Right renal pelvis (tissue), 4 donors: ENCODE measurements at places on chromosomes 3 and 15. TPM values are rescaled to one million over a fixed set of nuclear protein-coding genes. Genes with fewer than 3 reads are reported as not detected.
A peak's percentile ranks its signal among the peaks of the same experiment; 100 is the strongest.

ITGA11 gene
- polyA plus RNA-seq = 5.4 TPM

PAQR9 gene
- polyA plus RNA-seq = 0.49 TPM

DNA sequence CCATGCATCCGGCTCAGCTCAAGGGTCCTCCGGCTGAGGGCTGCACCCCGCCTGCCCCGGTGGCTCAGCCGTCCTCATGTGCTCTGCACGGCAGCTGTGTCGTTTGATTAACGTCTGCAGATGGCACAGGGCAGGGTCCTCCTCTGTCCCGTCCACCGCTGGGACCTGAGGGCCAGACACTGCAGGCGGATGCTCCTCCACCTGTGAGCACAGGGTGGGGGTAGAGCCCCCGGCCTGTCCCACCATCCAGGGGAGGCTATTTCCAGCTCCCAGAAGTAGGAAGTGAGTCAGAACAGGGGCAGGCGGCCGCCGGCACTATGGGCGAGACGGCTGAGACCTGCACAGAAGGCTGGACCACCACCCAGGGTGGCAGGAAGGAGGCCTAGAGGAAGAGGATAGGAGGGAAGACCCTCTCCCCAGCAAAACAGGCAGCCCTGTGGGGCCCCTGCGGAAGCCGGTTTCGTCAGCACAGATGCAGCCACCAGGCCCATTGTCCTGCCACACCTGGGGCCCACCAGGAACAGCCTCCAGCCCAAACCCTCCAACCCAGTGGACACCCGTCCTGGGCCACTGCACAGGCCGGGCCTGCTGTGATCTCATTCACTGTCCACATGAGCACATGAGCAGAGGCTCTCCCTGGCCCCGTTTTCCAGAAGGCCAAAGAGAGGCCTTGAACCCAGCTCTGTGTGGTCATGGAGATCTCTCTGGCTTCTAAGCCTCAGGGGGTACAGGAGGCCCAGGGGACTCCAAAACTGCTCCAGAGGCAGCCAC lies 12.6 kb upstream of the PLXND1 start:
- no peak for DNase-seq

SV2B gene
- 0.84 TPM for polyA plus RNA-seq

DNA sequence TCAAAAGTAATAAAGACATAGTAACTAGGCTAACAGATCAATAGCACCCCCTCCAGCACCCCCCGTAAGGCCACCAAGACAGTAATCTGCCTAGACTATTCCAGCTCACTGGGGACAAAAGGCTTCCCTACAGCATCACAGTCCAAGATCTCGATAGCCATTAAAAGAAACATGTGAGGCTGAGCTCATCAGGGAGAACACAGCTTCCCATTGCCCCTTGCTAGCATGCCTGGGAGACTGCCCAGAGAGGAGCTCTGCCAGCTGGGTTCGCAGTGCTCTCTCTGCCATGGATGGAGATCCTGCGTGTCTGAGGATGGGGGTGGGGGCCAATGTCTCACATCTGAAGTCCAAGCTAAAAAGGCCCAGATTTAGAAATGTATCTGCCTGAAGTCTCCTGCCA lies 17.8 kb downstream of the LRIG1 start:
- no peak for DNase-seq

FAM107A gene
- polyA plus RNA-seq = 6.2 TPM

DNA sequence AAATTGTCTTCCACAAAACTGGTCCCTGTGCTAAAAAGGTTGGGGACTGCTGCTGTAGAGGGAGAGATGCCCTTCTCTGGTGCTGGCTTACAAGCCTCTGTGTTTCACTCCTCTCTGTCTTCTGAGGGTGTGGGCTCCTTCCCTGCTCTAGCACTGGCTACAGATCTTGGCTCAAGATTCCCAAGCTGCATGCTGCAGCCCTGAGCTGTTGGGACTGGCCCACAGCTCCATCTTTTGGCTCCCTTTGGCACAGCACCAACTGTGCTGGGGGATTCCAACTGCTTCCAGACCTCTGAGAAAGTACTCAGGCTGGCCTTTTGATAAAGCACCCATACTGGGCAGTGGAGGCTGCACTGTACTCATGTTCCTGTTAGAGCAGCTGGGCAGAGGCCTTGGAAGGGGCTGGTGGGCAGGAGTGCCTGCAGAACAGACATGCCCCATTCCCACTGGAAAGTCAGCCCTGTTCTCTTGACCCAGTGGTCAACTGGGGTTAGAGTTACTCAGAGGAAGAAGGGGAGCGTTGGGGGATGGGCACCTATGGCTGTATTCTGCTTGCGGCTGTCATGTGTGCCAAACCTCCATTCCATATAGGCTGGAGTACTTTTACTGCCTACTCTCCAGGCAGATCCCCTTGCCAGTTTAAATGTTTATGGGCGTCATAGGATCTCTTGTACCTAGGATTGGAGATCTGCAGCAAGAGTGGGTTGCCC lies 55.7 kb downstream of the GALK2 start:
- no peak for DNase-seq

CLDN1 gene
- 85.0 TPM for polyA plus RNA-seq

SCAMP5 gene
- 28.3 TPM for polyA plus RNA-seq

TATDN2 gene
- polyA plus RNA-seq = 34.8 TPM

- no peak for DNase-seq
Measured at GRCh38 chr3:120410116-120410515, 40.7 kb downstream of the FSTL1 start.

DNA sequence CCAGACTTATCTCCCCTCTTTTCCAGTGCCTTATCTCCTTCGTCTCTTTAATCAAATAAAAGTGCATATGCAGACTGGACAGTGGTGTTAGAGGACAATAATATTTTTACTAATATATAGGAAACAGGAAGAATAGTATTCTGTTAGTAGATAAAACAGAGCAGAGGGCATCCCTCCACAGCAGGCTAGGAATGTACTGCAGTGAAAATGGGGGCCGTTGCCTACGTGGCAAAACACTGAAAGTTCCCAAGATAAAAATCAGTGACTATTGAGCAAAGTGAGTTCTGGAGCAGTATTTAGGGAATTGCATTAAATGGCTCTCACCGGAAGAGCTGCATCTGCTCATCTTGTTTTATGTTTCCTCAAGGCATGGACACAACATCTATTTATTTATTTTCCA lies 435.0 kb downstream of the CNTN6 start:
- no peak for DNase-seq

DNA sequence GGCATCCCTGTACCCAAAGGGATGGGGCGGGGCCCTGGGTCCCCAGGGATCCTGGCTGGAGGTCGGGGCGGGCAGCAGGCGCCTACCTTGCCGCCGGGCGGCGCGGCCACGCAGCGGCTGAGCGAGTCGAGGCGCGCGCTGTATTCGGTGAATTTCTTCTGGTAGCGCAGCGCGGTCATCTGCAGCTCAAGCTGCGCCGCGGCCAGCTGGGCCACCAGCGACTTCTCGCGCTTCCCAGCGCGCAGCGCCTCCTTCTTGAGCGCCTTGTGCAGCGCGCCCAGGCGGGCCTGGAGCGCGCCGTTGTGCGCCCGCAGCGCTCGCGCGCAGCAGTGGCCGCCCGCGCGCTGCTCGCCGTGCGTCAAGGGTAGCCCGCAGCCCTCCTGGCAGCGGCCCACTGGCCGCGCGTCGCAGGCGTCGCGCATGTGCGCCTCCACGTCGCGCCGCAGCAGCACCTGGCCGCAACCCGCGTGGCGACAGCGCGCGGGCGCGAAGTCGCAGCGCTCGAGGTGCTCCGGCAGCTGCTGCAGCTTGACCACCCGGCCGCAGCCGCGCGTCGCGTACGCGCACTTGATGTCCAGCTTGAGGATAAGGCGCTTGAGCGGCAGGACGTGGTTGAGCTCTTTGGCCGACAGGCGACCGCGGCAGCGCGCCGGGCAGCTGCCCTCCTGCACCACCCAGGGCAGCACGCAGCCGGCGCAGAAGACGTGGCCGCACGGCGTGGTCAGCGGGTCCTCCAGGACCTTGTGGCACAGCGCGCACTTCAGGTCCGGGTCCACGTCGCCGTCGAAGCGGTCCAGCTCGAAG lies 522 bp downstream of the PDZRN3 start:
- peak; percentile 58 for DNase-seq

DNA sequence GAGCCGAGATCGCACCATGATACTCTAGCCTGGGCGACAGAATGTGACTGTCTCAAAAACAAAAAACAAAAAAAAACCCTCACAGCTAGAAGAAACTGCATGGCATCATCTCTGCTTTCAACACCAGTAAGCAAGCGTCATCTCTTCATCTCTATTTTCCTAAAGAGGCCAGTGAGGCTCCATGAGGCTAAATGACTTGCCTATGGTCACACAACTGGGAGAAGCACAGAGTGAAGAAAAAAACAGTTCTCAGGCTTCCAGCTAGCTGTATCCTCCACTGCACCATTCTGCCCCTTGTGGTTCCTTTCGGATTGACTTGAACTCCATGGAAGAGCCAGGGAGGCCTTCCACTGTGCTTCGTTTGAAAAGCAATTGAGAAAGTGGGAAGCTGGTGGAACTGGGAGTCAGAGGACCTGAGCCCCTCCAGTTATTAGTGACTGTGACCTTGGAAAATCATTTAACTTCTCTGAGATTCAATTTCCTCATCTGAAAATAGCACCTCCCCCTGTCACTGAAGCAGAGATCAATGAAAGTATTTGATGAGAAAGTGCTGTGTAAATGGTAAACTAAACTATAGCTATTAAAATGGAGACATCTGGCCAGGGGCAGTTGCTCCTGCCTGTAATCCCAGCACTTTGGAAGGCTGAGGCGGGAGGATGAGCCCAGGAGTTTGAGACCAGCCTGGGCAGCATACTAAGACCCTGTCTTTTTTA lies 32.1 kb upstream of the DENND4A start:
- no peak for DNase-seq

GOLGA8T gene
- polyA plus RNA-seq = 0.38 TPM

DNA sequence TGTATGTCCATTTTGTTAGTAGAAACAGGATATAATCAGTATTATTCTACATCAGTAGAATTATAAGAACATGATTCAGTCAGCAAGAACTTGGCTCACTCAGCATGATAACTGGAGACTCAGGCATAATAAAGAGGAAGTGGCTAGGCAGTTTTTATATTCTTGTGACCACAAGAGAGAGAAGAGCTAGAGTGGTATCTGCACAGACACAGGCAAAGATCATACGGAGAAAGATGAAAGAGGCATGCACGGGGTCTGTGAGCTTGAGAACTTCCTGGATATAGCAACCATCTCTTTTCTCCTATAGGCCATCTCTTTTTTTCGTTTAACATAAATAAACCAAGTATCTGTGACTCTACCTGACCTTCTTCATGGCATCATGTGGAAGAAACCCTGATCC lies 46.8 kb downstream of the MYO5A start:
- DNase-seq = no peak

GOLGA8K gene
- polyA plus RNA-seq = 0.85 TPM

DNA sequence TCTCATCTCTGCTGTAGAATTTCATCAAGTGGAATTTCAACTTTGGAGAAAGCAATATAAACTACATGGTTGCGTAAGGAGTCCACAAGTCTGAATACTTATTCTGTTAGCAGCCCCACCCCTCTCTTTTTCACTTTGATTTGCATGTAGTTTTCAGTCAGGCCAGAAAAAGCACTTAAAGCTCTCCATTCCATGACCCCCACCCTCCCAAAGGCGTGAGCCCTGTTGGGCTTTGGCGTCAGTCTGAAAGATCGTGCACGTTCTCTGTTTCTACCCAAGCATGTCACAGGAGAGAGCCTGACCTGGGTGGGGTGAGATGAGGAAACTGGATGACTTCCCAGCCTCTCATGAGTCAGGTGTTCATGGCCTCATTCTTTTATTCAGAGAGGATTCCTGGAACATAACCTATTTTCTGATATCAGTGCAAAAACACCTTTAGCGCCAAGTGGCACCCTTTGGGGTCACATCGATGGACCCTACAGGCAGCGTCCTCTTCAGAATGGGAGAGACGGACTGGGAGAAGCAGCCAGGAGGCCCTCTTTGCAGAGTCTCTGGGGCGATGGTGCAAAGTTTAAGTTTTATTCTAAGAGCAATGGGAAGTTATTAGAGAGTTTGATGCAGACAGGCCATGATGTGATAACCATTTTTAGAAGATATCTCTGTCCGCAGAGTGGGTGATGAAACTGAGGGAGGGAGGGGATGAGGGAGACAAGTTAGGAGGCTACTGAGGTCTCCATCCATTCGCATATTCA lies 55.8 kb downstream of the LSM3 start:
- DNase-seq = no peak

DNA sequence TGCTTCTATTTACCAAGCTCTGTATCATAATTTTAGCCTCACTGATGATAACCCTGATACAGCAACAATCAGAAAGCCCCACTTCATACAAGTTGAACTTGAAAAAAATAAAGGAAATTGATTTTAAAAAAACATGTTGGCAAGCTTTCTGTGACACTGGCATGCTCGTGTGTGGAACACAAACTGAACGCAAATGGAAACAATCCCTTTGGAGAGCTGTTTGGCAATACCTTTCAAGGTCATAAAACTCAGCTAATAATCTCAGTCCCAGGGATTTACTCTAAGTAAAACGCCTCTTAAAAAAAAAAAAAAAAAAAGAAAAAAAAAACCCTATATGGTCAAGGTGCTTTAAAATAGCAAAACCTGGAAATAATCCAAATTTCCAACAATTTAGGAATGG lies 166.7 kb upstream of the BCL6 start:
- DNase-seq = no peak

GRCh38 chr3:192091831-192092230 lies 630.9 kb downstream of the PYDC2 start:
- no peak for DNase-seq

- DNase-seq = no peak
Measured at GRCh38 chr3:135131290-135131689, 336.2 kb downstream of the EPHB1 start.

DNA sequence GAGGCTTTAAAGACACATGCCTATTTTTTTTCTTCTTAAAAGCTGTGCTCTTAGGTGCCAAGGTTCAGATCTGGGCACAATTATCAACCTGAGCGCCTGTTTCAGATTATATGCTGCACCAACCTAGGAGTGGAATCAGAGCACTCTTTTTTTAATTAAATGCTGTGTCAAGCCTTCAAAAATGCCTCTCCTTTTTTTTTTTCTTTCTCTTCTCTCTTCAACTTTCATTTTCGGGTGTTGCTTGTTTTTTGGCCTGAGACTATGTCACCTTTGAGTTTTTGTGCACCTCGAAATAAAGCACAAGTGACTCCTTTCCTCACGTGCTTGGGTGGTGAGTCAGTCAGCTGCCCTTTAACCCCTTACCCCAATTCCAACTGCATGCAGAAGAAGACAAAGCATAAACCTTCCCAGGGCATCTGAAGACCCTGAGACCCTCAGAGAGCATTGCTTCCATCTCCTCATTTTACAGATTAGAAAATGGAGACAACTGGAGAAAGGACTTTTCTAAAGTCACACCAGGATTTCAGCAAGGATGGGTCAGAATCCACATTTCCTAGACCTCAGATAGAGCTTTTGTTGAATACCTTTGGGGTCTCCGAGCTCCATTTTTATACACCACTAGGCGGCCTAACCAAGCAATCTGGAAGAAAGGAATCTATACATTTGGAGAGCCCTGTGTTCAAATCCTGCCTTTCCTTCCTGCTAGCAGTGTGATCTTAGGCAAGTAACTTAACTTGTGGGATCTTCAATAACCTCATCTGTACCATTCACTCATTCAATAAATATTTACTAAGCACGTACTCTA lies 631 bp upstream of the PRICKLE2 start:
- no peak for DNase-seq
